Thyroid gland (tissue), 4 donors: ENCODE measurements at places on chromosomes 7 and 10.

DNA sequence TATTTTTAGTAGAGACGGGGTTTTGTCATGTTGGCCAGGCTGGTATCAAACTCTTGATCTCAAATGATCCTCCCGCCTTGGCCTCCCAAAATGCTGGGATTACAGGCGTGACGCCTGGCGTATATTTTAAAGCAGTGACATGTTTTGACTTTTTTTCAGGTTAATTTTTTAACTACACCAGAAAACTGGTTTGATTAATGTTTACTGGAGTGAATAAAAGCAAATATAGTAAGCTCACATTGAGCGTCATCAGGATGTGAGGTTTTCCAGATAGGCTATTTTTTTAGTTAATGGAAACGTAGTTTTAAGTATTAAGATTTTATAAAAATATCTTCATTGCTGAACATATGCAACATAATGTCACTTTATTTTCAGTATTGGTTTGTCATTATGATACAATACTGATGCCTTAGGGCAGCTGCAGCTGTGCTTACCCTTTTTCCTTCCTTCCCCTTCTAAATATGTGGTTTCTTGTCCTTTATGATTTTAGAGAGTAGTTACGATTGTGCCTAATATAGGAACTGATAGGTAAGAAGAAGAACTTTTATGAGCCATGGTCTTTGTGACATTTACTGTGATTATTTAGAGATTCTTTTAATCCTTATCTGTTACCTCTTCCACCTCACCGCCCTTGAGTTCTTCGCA lies 37.3 kb downstream of the TMEM60 start:
- DNase-seq = no peak

- DNase-seq = no peak
Observed at GRCh38 chr7:45591101-45591906, 17.1 kb downstream of the ADCY1 start.

DNA sequence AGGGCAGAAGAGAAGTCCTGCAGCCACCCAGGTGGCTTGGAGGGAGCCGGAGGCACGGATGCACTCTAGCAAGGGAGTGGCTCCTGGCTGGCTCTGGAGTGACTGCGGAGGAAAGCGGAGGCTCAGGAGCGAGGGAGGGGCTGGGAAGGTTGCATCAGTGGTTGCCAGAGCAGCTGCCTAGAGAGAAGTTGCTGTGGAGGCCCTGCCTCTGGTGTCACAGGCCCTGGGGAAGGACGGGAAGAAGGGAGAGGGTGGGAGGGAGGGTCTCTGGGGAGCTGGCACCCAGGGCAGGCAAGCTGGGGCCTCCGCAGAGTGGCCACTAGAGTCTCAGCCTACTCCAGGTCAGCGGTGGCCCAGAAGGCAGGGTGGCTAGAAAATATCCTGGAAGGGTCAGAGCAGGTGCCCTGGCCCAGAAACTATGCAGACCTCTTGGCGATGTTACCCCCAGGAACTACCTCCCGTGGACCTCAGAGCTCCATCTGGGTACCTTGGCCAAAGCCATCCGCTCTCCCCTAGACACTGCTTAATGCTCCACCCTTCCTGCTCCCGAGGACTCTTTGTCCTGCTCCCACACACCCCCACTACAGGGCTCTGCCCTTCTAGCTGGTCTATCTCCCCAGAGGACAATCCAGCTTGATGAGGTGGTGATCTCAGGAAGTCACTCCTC lies 164.3 kb downstream of the NRF1 start:
- no peak for DNase-seq

DNA sequence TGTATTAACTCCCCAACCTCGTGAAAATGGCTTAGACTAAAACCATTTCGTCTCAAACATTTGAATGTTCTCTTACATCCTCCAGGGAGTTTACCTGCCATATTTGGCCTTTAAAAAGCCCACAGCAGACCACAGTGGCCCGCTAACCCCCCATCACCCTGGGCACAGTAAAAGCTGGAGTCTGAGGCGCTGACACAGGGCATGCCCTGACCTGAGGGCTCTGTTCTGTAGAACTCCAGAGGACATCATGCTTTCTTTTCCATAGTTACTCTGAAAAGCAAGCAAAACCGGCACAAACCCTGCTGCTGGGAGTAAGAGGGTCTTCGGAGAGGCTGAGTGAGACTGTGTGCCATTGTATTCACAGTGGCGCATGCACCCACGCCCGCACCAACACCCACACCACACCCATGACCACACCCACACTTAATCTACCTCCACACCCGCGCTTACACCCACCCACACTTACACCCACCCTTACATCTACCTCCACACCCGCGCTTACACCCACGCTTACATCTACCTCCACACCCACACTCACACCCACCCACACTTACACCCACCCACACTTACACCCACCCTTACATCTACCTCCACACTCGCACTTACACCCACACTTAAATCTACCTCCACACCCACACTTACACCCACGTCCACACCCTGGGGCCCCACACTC lies 32.1 kb downstream of the LRRC27 start:
- DNase-seq = no peak

DNA sequence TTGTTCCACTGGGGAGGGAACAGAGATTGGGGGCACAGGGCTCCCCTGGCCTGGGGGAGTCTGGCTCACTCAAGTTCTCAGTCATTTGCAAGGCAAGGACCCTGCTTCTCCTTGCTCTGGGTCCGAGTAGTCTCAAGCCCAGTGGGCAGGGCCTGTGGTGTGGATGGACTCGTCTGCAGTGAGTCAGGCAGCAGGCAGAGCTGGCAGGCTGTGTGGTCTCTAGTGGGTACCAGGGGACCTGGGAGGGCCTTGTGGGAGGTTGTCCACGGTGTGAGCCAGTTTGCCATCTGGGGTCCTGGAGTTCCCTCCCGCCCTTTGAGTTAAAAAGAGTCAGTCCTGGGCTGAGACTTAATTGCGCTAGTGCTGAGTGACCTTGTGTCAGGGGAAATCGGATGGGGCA lies 8.8 kb upstream of the SH2D4B start:
- DNase-seq = no peak

DNA sequence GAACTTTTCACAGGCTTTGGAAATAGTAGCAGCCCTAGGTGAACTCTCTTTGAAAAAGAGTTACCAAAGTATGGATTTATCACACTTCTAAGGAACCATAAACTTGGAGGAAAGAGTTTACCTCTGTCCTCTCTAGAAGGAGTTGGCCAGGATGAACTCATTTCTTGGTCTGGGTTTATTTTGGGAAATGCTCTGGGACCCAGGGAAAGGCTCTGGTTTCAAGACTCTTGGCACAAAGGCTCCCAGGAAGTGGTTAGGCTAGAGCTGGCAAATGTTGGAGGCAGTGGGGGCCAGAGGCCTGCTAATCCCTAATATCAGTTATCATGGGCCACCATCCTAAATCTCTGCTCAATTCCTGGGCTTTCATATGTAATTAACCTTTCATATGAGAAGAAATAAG lies 36.3 kb upstream of the CDK6 start:
- DNase-seq = no peak

- DNase-seq = peak; percentile 68
Observed at GRCh38 chr10:49056356-49056755, 59.0 kb downstream of the VSTM4 start.
